ENCODE measurements at places on chromosomes 1 and 21. TPM values are rescaled to one million over a fixed set of nuclear protein-coding genes. Genes with fewer than 3 reads are reported as not detected.
A peak's percentile ranks its signal among the peaks of the same experiment; 100 is the strongest.

- no peak overlapping the region for H3K27ac ChIP-seq
- no peaks in the 10 kb centered on the region for H3K36me3 ChIP-seq
- no peak for DNase-seq
- H3K27me3 ChIP-seq = no peaks in the 10 kb centered on the region
These were observed 63.4 kb upstream of the PPP2R5A start for GRCh38 chr1:212221801-212222200.

Gene CRYZL1
- total RNA-seq = 32.4 TPM

DNA sequence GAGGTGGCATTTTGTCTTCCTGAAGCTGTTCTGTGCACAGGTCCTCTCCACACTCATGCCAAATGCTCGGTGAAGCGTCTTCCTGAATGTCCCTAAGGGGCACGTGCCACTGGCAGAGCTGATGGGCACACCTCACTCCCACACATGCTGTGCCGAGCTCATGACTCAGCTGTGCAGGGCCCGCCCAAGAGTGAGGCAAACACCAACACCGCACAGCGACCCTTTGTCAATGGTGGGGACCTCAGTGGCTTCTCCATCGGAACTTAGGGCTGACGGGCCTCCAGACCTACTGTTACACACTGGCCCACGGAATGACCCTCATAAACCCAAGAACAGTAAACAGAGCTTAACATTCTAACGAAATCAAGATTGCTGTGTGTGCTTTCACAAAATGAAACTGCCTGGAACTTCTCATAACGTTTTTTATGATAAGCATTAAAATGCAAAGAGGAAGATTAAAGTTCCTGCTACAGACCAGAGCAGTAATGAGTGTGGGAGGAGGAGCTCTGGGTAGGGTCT, 89.3 kb downstream of the SIM2 start:
- H3K36me3 ChIP-seq = no peaks in the 10 kb centered on the region
- no peaks in the 10 kb centered on the region for H3K4me1 ChIP-seq
- DNase-seq = peak; percentile 64
- H3K27ac ChIP-seq = no peak overlapping the region
- no peaks in the 10 kb centered on the region for H3K27me3 ChIP-seq

- no peak for DNase-seq
- H3K4me1 ChIP-seq = peaks cover 91% of the 10 kb centered on the region
- peak overlapping the region; percentile 76 for H3K27ac ChIP-seq
These were observed 17.1 kb upstream of the A3GALT2 start for GRCh38 chr1:33338048-33338439.

DNA sequence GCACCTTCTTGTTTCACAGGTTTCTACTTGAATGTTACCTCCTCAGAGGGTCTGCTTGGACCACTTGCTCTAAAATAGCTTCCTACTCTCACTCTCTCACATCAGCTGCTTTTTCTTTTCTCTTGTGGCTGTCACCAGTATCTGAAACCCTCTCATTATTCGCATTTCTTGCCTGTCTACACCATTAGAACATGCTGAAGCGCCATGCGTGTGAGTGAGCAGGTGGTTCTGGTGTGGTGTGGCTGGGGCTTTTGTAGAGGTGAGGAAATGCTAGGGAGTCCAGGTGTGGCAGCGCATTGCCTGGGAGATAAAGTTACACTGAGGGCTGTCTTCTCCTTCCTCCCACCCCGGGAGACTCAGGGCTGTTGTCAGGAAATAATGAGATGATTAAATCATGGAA, 4.1 kb downstream of the ZNF362 start:
- no peaks in the 10 kb centered on the region for H3K27me3 ChIP-seq
- H3K4me3 ChIP-seq = no peak overlapping the region
- H3K36me3 ChIP-seq = no peaks in the 10 kb centered on the region
- H3K27ac ChIP-seq = no peak overlapping the region

DNA sequence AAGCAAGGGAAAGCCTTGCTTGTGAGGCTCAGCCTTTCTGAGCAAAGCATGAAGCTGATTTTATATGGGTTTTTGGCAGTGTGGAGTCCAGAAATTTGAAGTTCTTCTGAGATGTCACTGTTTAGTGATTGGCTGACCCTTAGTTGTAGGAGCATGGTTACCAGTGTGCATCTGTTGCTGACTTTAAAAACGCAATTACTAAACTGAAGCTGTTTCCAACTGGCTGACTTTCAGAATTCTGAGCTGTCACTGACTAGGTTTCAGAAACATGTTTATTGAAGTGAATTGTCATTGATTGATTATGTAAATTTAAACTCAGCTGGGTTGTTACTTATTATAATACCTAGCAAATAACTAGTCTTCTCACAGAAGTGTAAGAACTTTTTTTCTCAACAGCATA, 89.4 kb downstream of the PDE4B start:
- H3K4me3 ChIP-seq = no peak overlapping the region
- no peaks in the 10 kb centered on the region for H3K36me3 ChIP-seq
- H3K27me3 ChIP-seq = no peaks in the 10 kb centered on the region
- no peak for DNase-seq

Gene DENND2D
- 86.1 TPM for total RNA-seq

DNA sequence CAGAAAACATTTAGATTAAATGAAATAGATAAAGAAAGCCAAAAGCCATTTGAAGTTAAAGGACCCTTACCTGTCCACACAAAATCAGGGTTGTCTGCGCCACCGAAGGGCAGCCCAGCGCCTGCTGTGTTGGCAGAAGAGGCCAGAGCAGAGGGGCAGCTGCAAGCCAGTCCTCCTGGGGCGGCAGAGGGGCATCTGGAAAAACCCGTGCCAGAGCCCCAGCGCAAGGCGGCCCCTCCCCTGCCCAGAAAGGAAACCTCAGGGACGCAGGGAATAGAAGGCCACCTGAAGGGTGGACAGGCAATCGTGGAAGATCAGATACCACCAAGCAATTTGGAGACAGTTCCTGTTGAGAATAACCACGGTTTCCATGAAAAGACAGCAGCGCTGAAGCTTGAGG, 10.7 kb downstream of the NDUFV3 start:
- H3K36me3 ChIP-seq = no peaks in the 10 kb centered on the region
- H3K27me3 ChIP-seq = no peaks in the 10 kb centered on the region
- DNase-seq = no peak
- H3K4me1 ChIP-seq = no peaks in the 10 kb centered on the region
- no peak overlapping the region for H3K27ac ChIP-seq

DNA sequence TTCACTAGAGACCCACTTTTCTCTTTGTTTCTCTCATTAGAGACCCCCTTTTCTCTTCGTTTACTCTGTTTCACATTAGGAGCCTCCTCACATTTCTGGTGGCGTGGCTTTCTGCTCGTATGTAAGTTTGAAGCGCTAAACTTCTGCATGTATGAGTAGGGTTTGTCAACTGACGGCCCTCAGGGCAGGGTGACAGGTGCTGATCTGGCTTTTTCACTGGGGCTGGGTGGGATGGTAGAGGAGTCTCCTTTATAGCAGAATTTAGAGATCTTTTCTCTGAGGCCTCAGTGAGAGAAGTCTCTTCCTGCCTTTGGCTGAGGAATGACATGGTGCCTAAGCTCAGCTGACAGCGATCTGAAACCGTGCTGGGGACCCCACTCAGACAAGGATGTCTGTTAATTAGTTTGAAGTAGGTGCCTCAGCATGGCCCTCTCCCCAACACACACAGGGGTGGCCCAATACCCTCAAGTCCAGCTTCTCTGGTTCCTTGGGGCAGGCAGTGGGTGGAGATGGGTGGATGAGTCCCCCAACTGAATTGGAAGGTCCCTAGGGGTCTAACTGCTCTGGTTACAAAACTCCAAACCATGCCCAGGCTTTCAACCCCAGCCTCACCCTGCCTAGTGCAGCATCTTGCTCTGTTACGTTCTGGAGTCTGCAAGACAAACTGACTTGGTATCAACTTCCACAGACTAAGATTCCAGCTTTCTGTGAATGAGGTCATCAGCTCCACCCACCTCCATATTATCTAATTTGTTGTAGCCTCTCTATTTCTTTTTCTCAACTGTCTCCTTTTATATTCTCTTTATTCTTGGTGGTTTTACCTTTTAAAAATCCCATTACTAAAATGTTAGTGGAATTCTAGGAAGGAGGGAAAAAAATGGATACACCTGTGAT, 3.2 kb downstream of the SLC1A7 start:
- H3K27me3 ChIP-seq = no peaks in the 10 kb centered on the region
- H3K27ac ChIP-seq = no peak overlapping the region
- DNase-seq = no peak
- no peaks in the 10 kb centered on the region for H3K36me3 ChIP-seq
- no peak overlapping the region for H3K4me3 ChIP-seq

- H3K27me3 ChIP-seq = no peaks in the 10 kb centered on the region
- H3K4me3 ChIP-seq = no peak overlapping the region
- H3K27ac ChIP-seq = peak overlapping the region; percentile 75
- H3K4me1 ChIP-seq = peaks cover 3% of the 10 kb centered on the region
- no peaks in the 10 kb centered on the region for H3K36me3 ChIP-seq
These were observed 97.8 kb downstream of the BEND5 start for GRCh38 chr1:48678710-48679505.

GRCh38 chr1:209569455-209570207, 13.9 kb upstream of the CAMK1G start:
- no peak overlapping the region for H3K27ac ChIP-seq

- no peaks in the 10 kb centered on the region for H3K4me1 ChIP-seq
- H3K27ac ChIP-seq = no peak overlapping the region
- no peaks in the 10 kb centered on the region for H3K27me3 ChIP-seq
These were observed 207.9 kb upstream of the C1orf87 start for GRCh38 chr1:60281360-60281932.

Gene ZMPSTE24
- total RNA-seq = 44.3 TPM

DNA sequence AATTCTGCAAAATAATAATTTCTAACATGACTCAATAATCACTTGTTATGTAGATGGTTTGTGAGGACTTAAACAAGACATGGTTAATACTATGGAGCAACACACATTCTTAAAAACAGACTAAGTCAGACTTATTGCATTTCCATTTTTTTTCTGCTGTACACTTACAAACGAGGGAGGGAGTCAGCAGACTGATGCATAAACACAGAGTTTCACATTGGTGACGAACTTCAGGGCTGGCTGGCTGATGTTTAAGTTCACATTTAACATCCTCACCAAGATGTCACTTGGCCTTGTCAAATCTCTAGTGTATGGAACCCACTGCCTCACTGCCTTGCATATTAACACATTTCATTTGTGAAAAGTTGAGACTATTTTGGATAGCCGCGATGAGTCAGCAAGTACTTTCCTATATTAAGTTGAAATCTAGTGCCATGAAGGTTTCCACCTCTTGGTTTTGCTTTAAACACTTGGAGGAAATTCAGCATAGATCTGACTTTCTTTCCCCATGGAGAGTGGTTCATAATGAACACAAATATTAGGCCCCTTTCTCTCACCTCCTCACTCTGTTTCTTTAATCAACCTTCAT, 337.5 kb upstream of the RUNX1 start:
- no peak for DNase-seq
- H3K27me3 ChIP-seq = no peaks in the 10 kb centered on the region
- H3K4me1 ChIP-seq = no peaks in the 10 kb centered on the region
- no peaks in the 10 kb centered on the region for H3K36me3 ChIP-seq
- H3K4me3 ChIP-seq = no peak overlapping the region

GRCh38 chr1:89873288-89873687, 52.5 kb downstream of the LRRC8D start:
- no peak overlapping the region for H3K4me3 ChIP-seq
- H3K27ac ChIP-seq = no peak overlapping the region
- no peaks in the 10 kb centered on the region for H3K36me3 ChIP-seq
- H3K27me3 ChIP-seq = no peaks in the 10 kb centered on the region

DNA sequence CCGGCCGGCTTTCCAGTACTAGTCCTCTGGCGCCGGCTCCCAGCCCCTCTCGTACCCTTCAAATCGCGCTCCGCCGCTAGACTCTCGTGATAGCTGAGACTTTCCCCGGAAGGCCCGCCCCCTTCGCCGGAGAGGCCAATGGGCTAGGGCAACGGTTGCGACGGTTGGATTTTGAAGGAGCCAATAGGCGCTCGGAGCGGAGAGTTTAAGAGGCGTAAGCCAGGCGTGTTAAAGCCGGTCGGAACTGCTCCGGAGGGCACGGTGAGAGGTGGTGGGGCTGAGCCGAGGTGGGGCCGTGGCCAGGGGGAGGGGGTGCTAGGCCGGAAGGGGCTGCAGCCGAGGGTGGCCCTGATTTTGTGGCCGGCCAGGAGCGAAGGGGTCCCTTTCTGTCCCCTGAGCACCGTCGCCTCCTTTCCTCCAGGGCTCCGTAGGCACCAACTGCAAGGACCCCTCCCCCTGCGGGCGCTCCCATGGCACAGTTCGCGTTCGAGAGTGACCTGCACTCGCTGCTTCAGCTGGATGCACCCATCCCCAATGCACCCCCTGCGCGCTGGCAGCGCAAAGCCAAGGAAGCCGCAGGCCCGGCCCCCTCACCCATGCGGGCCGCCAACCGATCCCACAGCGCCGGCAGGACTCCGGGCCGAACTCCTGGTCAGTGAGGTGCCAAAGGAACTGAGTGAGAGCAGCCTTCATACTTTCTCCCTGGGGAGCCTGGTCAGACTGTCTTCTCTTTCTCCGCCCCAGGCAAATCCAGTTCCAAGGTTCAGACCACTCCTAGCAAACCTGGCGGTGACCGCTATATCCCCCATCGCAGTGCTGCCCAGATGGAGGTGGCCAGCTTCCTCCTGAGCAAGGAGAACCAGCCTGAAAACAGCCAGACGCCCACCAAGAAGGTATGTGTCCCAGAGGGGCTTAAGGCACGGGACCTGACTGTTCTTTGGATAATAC, at the start of gene CDC20:
Gene CDC20 (plus strand): TSS at position 236 of the 948 bp plus-strand sequence. CDS start 235 bp downstream, at position 471.
- peak within 1 kb of the TSS; percentile 94 for H3K27ac ChIP-seq
- DNase-seq = peak; percentile 99
- no peaks in the 10 kb centered on the region for H3K36me3 ChIP-seq
- no peaks in the 10 kb centered on the region for H3K27me3 ChIP-seq
- peaks cover 6% of the 10 kb centered on the region for H3K4me1 ChIP-seq

GRCh38 chr1:187956975-187957374, 1128.2 kb downstream of the PLA2G4A start:
- H3K27me3 ChIP-seq = no peaks in the 10 kb centered on the region
- no peak overlapping the region for H3K27ac ChIP-seq
- no peak overlapping the region for H3K4me3 ChIP-seq
- no peaks in the 10 kb centered on the region for H3K36me3 ChIP-seq
- H3K4me1 ChIP-seq = no peaks in the 10 kb centered on the region

DNA sequence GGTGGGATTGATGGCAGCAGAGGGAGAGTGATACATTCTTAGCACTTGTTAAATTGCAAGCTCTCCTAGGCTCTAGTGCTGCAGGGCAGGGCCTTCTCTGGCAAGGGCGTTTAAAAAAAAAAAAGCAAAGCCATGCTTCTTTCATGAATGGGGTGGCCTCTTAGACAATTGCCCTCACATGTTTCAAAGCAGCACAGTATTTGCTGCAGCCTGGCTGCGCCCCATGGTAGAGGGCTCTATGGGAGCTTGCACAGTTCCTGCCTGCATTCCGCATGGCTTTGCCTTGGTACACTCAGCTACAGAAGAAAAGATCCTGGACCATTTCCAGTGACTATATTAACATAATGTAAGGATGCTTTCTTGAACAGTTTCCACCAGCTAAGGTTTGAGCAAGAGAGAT, 267.2 kb downstream of the ZNF648 start:
- H3K27me3 ChIP-seq = no peaks in the 10 kb centered on the region
- no peaks in the 10 kb centered on the region for H3K4me1 ChIP-seq
- H3K4me3 ChIP-seq = no peak overlapping the region
